ENCODE measurements at places on chromosomes 11 and 22. TPM values are rescaled to one million over a fixed set of nuclear protein-coding genes. Genes with fewer than 3 reads are reported as not detected.
A peak's percentile ranks its signal among the peaks of the same experiment; 100 is the strongest.

DNA sequence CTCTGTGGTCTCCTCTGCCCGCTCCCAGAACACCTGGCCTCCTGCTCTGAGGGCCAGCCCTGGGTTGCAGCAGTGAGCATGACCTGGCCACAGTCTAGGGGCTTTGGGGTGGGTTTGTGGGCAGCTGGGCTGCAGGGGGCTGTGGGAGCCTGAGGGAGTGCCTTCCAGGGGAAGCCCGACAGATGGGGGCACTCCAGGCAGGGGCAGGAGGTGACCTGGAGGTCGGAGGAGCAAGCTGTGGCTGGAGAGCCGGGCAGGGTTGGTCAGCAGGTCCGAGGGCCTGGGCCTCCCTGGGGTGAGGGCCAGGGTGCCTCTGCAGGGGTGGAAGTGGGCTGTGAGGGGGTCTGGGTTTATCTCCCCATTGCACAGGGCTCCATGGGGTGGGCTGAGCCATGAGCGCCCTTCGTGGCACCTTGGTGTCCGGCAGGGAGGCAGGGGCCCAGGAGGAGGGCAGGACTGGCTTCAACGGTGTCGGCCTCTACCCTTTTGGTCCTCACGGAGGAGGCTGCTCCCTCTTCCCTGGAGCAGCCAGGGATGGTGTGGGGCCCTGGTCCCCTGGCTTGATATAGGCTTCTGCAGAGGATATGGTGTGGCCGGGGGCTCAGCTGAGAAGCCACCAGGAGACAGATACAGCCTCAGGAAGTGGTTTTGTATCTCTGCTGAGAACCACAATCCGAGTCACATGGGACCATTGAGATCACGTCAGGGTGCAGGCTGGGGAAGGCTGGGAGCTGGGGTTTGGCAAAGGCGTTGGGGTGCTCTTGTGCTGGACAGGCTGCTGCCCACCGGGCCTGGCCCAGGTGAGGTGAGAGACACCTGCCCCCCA lies 22.3 kb downstream of the KCNQ1 start:
- no peak for DNase-seq
- H3K27me3 ChIP-seq: no peaks in the 10 kb centered on the region
- H3K27ac ChIP-seq: no peak overlapping the region
- no peaks in the 10 kb centered on the region for H3K36me3 ChIP-seq
- H3K4me1 ChIP-seq: no peaks in the 10 kb centered on the region
- H3K4me3 ChIP-seq: no peak overlapping the region

DNA sequence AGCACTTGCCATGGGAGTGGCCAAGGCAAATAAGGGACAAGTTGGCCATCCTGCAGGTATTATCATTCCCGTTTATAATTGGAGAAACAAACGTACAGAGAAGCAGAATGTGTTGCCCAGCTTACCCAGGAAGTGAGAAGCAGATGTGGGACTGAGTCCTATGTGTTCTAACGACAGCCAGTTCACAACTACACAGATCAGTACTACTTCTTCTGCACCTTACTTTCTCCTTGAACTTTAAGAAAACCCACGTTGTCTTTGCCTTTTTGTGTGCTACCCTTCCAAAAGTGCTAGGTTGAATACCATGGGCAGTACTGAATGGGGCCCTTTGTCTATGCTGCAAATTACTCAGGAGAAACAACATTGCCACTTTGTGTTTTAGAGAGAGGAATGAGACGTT lies 62.8 kb upstream of the BLID start:
- no peaks in the 10 kb centered on the region for H3K27me3 ChIP-seq
- H3K36me3 ChIP-seq: no peaks in the 10 kb centered on the region
- peaks cover 8% of the 10 kb centered on the region for H3K4me1 ChIP-seq
- H3K27ac ChIP-seq: peak overlapping the region; percentile 82

GRCh38 chr11:78432058-78432515 lies 14.5 kb upstream of the GAB2 start:
- no peaks in the 10 kb centered on the region for H3K4me1 ChIP-seq
- no peak for DNase-seq
- no peaks in the 10 kb centered on the region for H3K36me3 ChIP-seq
- no peaks in the 10 kb centered on the region for H3K27me3 ChIP-seq

Gene OR51B4
- total RNA-seq: not detected

Gene PES1
- total RNA-seq: 36.5 TPM

Gene HTR3A
- not detected for total RNA-seq

Gene OR6T1
- not detected for total RNA-seq

DNA sequence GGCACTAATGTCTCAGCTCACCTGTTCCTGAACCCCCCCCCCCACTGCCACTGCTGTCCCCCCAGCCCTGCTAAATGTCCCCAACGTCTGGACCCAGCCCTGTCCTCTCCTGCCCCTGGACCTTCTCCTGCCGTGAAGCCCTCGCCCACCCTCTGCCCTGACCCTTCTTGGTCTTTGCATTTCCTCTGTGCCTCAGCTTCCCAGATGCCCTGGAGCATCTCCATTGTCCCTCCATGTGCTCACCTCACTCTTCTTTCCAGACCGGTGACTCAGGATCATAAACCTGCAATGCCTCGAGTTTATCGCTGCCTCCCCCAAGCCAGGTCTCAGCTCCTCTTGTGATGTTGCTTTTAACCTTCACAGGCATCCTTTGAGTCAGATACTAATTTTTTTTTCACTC lies 416.4 kb downstream of the BRD1 start:
- H3K27ac ChIP-seq: no peak overlapping the region
- no peaks in the 10 kb centered on the region for H3K27me3 ChIP-seq
- no peaks in the 10 kb centered on the region for H3K36me3 ChIP-seq
- H3K4me3 ChIP-seq: no peak overlapping the region
- DNase-seq: peak; percentile 28

DNA sequence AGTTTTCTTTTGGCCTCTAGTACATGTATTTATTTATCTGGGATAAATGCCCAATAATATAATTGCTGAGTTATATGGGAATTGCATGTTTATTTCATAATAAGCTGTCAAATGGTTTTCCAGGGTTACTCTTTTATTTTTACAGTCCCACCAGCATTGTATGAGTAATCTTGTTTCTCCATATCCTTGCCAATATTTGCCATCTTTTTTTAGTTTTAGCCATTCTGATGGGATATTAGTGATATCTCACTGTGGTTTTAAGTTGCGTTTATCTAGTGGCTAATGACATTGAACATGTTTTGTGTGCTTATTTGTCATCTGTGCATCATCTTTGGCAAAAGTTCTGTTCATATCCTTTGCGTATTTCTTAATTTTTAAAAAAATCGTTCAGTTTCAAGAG lies 372.8 kb upstream of the CCDC179 start:
- H3K4me1 ChIP-seq: no peaks in the 10 kb centered on the region
- no peaks in the 10 kb centered on the region for H3K27me3 ChIP-seq
- H3K4me3 ChIP-seq: no peak overlapping the region

DNA sequence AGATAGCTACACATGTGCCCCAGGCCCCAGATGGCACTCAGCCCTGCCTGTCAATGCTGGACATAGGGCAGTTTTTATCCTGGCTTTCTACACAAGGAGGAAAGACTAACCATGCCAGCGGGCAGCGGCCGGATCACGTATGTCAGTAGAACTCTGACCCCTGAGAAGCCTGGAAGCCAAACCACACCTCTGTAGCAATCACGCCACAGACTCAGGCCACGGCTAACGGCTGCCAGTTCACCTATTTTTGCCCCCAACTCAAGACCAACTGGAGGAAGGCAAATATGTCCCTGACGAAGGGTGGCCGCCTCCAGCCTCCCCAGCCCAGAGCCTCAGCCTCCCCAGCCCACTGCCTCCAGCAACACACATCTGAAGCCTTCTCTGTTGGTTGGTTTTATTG lies 7.2 kb upstream of the CD81 start:
- no peak overlapping the region for H3K4me3 ChIP-seq
- H3K4me1 ChIP-seq: no peaks in the 10 kb centered on the region
- no peak for DNase-seq
- H3K27me3 ChIP-seq: no peaks in the 10 kb centered on the region
- no peak overlapping the region for H3K27ac ChIP-seq
- no peaks in the 10 kb centered on the region for H3K36me3 ChIP-seq

Gene HTR3B
- total RNA-seq: not detected

DNA sequence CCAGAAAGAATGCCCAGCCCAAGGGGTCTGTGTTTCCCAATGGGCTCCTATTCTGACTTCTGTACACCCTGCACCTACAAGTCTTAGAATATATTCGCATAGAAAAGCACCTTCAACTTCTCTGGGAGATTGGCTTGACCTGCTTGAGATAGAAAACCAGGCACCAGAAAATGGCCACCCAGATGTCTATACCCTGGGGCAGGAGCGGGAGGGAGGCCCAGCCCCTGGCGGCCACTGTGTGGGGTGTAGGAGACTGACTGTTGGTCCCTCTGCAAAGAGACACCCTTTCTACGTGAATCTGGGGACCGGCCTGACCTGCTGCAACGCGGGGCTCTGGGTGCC lies 8.5 kb downstream of the DENND6B start:
- H3K4me3 ChIP-seq: no peak overlapping the region
- no peaks in the 10 kb centered on the region for H3K4me1 ChIP-seq
- DNase-seq: no peak
- H3K27me3 ChIP-seq: no peaks in the 10 kb centered on the region
- no peaks in the 10 kb centered on the region for H3K36me3 ChIP-seq
- no peak overlapping the region for H3K27ac ChIP-seq

Gene GTSE1
- total RNA-seq: 1.5 TPM

Gene MYRF
- total RNA-seq: 0.23 TPM

- no peak for DNase-seq
- no peaks in the 10 kb centered on the region for H3K36me3 ChIP-seq
- H3K27ac ChIP-seq: no peak overlapping the region
- peak overlapping the region; percentile 90 for H3K4me3 ChIP-seq
Observed at GRCh38 chr11:66727282-66728037, 1.6 kb downstream of the SPTBN2 start.

Gene CCDC81
- total RNA-seq: 1.5 TPM

- no peaks in the 10 kb centered on the region for H3K27me3 ChIP-seq
- peak overlapping the region; percentile 41 for H3K27ac ChIP-seq
- no peaks in the 10 kb centered on the region for H3K36me3 ChIP-seq
- H3K4me1 ChIP-seq: no peaks in the 10 kb centered on the region
Observed at GRCh38 chr22:50189184-50189848, 3.6 kb downstream of the TRABD start.

DNA sequence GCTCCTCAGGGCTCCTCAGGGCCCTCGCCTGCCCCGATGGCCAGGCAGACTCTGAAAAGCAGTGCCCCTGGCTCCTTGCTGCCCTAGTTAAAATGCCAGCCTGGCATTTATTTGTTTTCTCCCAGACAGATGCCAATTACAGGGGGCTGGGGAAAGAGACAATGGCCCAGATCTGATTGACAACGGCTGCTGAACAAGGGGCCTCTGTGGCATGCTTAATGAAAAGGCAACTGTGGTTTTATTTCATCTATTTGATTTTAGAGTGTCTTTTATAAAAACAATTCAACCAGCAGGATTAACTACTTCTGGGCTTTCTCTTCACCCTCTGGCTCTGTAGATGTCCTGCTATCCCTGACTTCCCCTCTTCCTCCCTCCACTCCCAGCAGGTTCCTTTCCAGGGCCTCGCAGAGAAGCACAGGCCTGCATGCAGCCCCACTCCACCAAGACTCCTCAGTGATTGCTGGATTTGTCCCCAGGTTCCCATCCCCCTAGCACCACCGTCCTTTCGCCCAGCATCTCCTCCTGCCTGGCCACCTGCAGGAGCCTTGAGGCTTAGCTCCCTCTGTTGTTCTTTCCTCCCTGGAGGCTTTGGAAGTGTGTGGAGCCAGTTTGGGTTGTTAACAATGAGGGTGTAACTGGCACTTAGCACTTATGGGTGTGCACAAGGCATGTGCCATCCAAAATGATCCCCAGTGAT lies 171.1 kb downstream of the TENM4 start:
- no peak overlapping the region for H3K27ac ChIP-seq
- H3K36me3 ChIP-seq: no peaks in the 10 kb centered on the region
- H3K4me3 ChIP-seq: no peak overlapping the region
- no peaks in the 10 kb centered on the region for H3K27me3 ChIP-seq
- DNase-seq: no peak
- no peaks in the 10 kb centered on the region for H3K4me1 ChIP-seq

DNA sequence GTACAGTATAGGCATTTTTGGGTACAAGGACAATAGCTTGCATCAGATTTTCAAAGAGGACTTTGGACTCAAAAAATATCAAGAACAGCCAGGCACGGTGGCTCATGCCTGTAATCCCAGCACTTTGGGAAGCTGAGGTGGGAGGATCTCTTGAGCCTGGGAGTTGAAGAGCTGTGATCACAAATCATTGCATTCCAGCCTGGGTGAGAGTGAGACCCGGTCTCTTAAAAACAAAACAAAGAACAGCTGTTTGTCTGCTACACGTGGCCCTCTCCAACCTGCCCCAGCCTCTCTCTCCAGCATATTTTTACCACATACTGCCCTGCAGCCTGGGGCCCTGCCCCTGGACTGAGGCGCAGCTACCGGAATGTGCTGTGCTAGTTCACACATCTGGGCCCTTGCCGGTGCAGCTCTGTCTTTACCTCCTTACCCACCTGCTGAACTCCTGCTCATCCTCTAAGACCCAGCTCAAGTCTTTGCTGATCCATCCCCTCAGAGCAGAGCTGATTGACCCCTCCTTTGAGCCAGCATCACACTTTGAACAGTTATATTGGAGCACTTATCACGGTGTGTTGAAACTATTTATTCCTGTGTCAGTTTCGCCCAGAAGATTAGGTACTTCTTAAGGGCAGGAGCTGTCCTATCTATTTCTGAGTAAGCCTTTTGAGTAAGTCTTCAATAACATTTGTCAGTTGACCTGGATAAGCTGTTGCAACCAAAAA lies 29.4 kb downstream of the GRIK4 start:
- no peaks in the 10 kb centered on the region for H3K27me3 ChIP-seq
- H3K4me3 ChIP-seq: no peak overlapping the region
- DNase-seq: no peak
- H3K36me3 ChIP-seq: no peaks in the 10 kb centered on the region

Gene POU2AF1
- total RNA-seq: 0.45 TPM

DNA sequence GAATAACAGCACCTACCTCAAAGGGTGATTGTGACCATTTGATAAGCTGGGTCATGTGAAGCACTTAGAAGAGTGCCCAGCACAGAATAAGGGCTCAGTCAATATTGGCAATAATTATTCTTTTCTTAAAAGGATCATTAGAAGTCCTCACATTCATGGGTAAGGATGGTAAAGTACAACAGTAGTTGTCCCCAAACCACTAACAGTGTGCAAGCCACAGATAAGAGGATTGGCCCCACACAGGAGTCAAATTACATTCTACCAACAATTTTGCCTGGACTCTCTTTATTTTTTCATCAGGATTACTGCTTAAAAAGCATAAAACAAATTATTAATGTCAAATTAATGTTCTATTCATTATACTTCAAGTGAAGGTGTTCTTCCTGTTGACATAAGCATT lies 271.5 kb upstream of the PDGFD start:
- DNase-seq: no peak
- H3K27me3 ChIP-seq: no peaks in the 10 kb centered on the region
- no peaks in the 10 kb centered on the region for H3K36me3 ChIP-seq
- H3K4me3 ChIP-seq: no peak overlapping the region

Gene YWHAH
- total RNA-seq: 207 TPM

DNA sequence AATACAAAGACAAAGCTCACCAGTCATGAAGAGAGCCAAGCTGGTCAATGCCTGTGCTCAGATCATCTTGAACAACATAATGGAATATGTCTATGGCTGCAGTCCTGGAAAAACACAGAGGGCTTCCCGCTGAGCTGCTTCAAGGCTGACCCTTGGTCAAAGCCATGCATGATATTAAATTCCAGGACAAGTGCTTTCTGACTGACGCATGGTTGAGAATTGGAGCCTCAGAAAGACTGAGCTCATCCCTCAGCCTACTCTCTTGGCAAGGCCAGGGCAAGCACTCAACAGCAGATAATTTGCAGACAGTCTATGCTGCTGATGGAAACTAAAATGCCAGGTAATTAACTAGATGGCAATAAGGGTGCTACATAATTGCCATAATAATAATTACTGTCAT lies 89.2 kb downstream of the GALNT18 start:
- no peak for DNase-seq
- no peak overlapping the region for H3K27ac ChIP-seq
- H3K4me3 ChIP-seq: no peak overlapping the region
